ENCODE measurements at places on chromosomes 13 and 19. TPM values are rescaled to one million over a fixed set of nuclear protein-coding genes. Genes with fewer than 3 reads are reported as not detected.

- no peak for DNase-seq
These were observed 20.5 kb upstream of the PNMA8C start for GRCh38 chr19:46449228-46449627.

GRCh38 chr13:29679396-29680053 is 84.0 kb upstream of the SLC7A1 start:
- peak; percentile 38 for DNase-seq

DNA sequence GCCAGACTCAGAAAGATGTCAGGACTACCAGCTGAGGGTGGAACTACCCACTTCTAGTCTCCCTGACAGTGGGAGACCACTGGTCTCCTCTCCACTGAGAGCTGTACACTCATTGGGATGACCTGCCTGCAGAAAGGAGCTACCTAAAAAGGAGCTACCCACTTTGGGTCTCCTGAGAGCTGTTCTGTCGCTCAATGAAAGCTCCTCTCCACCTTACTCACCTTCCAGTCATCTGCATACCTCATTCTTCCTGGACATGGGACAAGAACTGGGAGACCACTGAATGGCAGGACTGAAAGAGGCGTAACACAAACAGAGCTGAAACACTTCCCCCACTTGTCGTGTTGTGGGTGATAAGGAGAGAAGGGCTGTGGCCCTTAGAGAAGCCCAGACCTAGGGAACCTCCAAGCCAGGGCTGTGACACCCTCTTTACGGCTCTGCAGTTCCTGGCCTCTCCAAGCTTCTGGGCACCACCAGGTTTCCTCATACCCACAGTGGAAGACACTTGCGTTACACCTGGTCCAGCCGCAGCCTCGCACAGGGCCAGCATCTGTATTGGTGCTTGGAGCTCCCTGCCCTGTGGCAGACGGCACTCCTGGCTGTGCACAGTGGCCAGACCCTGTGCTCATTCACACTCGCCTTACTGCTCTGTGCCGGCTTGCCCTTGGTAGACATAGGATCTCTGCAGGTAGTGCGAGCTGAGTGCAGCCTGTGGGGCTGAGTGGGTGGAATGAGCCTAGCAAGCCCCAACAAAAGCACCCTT is 54.9 kb upstream of the SLITRK6 start:
- no peak for DNase-seq

DNA sequence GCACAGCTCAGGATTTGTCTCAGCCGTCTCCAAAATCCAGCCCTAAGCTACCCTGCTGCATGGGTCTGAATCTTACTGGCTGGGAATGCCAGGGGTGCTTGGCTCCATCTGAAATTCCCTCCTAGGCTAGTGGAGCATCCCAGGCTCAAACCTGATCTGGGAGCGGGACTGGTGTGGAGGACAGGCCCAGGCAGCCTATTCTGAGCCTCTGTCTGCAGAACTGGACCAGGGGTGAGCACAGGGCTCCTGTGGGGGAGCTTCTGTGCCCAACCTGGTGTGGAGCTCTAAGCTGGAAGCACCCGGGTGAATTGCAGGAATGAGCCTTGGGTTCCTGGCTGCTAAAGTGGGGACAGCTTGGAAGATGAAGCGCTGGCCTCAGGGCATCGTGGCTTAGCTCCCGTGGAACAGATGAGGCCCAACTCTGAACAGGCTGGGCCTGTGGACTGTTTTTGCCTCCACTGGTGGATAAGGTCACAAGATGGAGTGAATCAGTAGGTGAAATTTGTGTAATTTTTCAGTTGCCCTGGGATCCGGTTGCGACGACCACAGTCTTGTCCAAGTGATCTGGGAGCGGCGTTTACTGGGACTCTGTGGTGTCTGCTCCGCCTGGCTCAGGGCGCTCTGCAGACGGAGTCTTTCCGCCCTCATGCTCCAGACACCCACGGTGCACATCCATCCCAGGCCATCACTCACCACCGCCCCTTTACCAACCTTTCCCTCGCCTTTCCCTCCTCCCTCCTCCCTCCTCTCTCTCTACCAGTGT is 79.5 kb downstream of the TEX29 start:
- DNase-seq, result no peak

Gene PRSS57
- 0.04 TPM for total RNA-seq

Gene VSTM2B
- total RNA-seq, result 0.27 TPM

GRCh38 chr13:26326562-26326961 is 72.6 kb downstream of the CDK8 start:
- peak; percentile 12 for DNase-seq

Gene YIPF2
- total RNA-seq, result 37.4 TPM

DNA sequence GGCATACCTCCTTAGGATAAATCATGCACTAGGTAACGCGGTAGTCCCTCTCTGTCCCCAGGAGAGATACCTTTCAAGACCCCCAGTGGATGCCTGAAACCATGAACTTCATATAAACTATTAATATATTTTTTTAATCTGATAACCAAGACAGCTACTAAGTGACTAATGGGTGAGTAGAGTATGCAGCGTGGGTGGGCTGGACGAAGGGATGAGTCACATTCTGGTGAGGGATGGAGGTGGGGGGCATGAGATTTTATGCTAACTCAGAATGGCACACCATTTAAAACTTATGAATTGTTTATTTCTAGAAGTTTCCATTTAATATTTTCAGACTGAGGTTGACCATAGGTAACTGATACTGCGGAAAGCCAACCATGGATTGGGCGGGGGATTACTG is 46.2 kb downstream of the CDK8 start:
- DNase-seq, result no peak

- DNase-seq, result peak; percentile 11
These were observed 7.8 kb downstream of the MKNK2 start for GRCh38 chr19:2043251-2043641.

GRCh38 chr13:30978981-30979956 is 46.8 kb downstream of the TEX26 start:
- DNase-seq, result peak; percentile 45

DNA sequence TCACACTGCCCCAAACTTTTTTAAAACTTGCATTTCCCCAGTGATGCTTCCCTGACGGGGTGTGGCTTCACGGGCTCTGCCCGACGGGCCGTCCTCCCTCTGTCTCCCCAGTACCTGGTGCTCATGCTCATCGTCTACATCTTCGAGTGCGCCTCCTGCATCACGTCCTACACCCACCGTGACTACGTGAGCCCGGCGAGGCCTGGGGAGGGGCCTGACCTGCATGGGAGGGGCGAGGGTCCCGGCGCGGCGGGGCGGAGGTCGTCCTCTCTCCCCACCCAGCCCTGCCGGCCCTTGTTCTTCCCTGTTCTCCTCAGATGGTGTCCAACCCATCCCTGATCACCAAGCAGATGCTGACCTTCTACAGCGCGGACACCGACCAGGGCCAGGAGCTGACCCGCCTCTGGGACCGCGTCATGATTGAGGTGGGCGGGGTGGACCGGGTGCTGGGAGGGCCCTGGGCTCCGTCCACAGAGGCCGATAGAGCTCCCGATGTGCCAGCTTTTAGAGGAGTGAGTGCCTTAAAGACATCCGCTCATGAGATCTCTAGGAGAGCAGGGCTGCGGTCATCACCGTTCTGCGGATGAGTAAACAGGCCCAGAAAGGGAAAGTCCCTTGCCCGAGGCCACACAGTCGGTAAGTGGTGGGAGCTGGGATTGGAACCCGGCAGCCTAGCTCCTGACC is 6.9 kb downstream of the UPK1A start:
- no peak for DNase-seq

Data from muscle of leg (tissue), 16 donors.